ENCODE measurements at places on chromosomes 5 and 9. TPM values are rescaled to one million over a fixed set of nuclear protein-coding genes. Genes with fewer than 3 reads are reported as not detected.
A peak's percentile ranks its signal among the peaks of the same experiment; 100 is the strongest.

The OR1J2 gene
- not detected for total RNA-seq

The RNF183 gene
- not detected for total RNA-seq

The INSL6 gene
- total RNA-seq: not detected

The LCN10 gene
- 0.39 TPM for total RNA-seq

The CYLC2 gene
- not detected for total RNA-seq

The CCDC180 gene
- 0.83 TPM for total RNA-seq

The RNF208 gene
- 9.3 TPM for total RNA-seq

DNA sequence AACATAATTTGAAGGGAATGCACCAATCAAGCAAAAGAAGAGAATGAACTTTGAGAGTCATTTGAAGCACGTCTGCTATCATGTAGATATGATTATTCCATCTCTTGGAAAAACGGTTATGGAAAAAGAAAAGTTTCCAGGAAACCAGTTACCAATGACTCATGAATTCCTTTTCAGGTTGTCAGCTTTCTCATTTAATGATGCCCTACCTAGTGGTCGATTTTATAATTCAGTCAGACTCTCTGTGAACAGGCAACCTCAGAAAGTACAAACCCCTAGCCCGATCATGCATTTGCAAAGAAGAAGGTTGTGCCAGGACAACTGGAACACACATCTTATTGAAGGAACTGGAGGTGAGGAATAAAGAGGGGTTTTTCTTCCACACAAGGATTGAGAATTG lies 355.1 kb upstream of the GRIA1 start:
- no peaks in the 10 kb centered on the region for H3K4me1 ChIP-seq
- no peak for DNase-seq
- no peaks in the 10 kb centered on the region for H3K27me3 ChIP-seq
- no peak overlapping the region for H3K4me3 ChIP-seq
- no peaks in the 10 kb centered on the region for H3K36me3 ChIP-seq

GRCh38 chr5:107383414-107383813 lies 287.3 kb downstream of the EFNA5 start:
- no peaks in the 10 kb centered on the region for H3K36me3 ChIP-seq
- peaks cover 13% of the 10 kb centered on the region for H3K4me1 ChIP-seq
- no peak for DNase-seq
- no peak overlapping the region for H3K4me3 ChIP-seq
- no peak overlapping the region for H3K27ac ChIP-seq

DNA sequence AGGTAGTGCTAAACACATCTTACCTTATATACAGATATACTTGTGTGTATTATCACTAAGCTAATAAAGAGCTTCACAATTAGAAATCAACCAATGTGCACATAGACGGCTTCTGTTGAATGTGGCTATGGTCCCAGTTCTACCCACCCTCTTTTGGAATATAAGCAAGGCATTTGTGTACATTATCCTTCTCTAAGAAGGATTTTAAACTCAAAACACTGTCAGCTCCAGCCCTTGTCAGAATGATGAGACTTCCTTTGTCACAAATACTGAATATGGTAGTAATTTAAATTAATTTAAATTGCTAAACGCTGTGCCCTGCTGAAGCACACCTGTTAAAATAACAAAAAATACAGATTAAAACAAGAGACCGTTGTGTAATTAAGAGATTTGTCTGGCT lies 107.9 kb upstream of the GRAMD2B start:
- H3K4me3 ChIP-seq: no peak overlapping the region
- no peaks in the 10 kb centered on the region for H3K4me1 ChIP-seq
- no peak for DNase-seq
- peaks cover 11% of the 10 kb centered on the region for H3K27me3 ChIP-seq
- H3K36me3 ChIP-seq: no peaks in the 10 kb centered on the region

DNA sequence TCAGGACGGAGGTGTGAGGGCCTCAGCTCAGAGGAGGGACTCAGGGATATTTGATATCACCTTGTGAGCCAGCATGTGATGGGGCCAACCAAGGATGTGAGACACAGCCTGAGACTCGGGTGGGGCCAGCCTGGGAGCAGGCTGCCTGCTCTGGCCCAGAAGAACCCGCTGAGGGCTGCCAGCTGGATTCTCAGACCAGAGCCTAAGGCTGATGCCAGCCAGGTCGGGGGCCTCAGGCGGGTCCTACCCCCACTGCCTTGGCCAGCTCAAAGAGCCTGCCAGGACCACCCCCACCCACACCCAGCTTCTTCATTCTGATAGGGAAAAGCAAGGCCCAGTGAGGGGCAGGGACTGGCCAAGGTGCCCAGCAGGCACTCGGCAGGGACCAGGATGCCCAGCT lies 20.3 kb upstream of the DUSP1 start:
- H3K4me3 ChIP-seq: no peak overlapping the region
- DNase-seq: no peak
- no peaks in the 10 kb centered on the region for H3K4me1 ChIP-seq

DNA sequence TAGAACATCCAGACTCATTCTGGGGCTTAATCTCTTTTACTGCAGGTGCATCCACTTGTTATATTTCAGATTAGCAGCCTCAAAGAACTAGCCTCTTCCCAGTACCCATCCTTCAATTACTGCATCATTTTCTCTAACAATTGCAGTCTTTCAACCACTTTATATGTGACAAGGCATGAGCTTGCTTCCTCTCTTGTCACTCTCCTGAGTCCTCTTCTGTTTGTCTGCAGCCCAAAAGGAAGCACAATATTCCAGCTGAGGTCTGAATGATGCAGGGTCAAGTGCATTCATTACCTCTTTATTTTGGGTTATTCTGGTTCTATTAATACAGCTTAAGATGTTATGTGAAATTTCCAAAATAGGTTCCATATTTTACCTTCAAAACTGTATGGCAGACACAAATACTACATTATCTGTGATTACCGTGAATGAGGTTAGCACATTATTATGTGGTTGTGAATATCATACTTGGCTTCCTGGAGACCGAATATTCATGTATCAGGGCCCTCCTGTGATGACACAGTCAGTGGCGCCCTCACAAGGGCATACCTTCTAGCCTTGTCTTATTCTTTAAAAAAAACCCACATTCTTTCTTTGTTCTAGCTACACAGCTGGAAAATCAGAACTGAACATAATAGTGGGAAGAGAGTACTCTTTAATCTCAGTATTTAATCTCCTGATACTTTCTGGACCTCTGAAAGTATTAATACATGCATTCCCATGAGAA lies 323.8 kb downstream of the PDE4D start:
- H3K27ac ChIP-seq: no peak overlapping the region
- peaks cover 2% of the 10 kb centered on the region for H3K36me3 ChIP-seq
- DNase-seq: no peak
- H3K27me3 ChIP-seq: peaks cover 4% of the 10 kb centered on the region

DNA sequence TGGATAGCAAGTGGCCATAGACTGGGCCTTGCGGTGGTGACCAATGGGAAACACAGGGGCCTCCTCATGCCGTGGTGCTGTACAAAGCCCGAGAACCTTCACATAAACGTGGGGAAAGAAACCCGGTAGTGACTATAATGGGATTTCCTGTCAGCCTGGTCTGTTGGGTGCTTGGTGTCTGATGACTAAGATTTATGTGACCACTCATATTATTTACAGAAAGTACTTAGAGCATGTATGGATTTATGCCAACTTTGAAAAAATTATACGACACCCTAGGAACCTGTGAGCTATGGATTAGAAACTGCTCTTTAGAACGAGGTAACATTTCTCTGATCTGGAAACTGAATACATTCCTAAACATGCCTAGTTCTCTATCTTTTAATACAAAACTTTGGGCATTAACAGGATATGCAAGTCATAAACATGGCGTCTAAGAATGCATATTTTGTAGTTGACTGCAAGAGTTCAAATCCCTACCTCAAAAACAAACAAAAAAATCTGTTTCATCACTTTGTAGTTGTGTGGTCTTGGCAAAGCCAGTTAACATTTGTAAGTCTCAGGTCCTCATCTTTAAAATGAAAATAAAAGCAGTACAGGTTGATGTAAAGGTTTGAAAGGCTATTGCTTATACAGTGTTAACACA lies 85.4 kb downstream of the TMEM167A start:
- H3K36me3 ChIP-seq: no peaks in the 10 kb centered on the region
- no peaks in the 10 kb centered on the region for H3K4me1 ChIP-seq
- H3K27me3 ChIP-seq: peaks cover 3% of the 10 kb centered on the region
- DNase-seq: no peak

DNA sequence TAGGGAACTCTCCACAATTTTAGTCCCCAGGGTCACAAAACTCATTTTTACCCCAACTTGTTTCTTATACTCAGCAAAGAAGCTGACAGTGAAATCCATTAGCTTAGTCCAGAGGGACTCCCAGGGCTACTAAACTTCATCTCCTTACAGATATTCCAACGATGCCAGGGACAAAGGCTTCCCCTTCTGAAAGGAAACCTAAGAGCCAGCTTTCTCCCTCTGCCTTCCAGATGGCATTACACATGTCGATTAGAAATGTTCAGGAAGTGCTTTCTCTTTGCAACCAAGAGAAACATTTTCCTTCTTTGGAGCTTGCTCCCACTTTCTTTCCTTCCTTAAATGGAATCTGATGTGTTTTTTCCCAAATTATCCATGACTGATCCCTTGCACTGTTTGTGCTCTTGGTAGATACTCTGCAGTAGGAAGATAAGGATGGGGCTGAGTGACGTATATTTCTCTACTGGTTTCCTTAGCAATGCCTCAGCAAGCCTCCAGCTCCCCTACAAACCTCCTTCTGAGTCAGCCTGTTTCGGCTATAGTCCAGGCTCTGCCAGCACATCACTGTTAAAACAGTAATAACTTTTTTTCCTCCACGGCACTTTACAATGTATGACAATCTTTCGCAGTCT lies 43.0 kb upstream of the HTR4 start:
- H3K4me1 ChIP-seq: no peaks in the 10 kb centered on the region
- H3K27me3 ChIP-seq: peaks cover 6% of the 10 kb centered on the region
- H3K36me3 ChIP-seq: no peaks in the 10 kb centered on the region
- no peak overlapping the region for H3K4me3 ChIP-seq

GRCh38 chr9:109912082-109912582 lies 132.1 kb downstream of the PALM2AKAP2 start:
- peaks cover 31% of the 10 kb centered on the region for H3K4me1 ChIP-seq
- H3K27me3 ChIP-seq: no peaks in the 10 kb centered on the region
- no peak overlapping the region for H3K4me3 ChIP-seq
- no peak overlapping the region for H3K27ac ChIP-seq

DNA sequence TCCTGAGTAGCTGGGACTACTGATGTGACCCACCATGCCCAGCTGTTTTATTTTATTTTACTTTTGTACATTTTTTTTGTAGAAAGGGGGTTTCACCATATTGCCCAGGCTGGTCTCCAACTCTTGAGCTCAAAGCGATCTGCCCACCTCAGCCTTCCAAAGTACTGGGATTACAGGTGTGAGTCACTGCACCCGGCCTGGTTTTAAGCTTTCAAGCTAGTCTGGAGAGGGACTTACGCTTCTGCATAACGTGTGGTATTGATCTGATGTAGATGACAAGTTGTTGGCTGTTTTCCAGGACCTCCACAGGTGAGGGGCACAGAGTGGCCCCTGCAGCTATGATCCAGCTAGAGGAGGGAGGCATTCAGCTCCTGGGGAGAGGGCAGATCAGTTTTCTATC lies 6.8 kb upstream of the CCL21 start:
- no peaks in the 10 kb centered on the region for H3K36me3 ChIP-seq
- peaks cover 15% of the 10 kb centered on the region for H3K27me3 ChIP-seq
- no peak overlapping the region for H3K27ac ChIP-seq
- no peak overlapping the region for H3K4me3 ChIP-seq
- DNase-seq: no peak

DNA sequence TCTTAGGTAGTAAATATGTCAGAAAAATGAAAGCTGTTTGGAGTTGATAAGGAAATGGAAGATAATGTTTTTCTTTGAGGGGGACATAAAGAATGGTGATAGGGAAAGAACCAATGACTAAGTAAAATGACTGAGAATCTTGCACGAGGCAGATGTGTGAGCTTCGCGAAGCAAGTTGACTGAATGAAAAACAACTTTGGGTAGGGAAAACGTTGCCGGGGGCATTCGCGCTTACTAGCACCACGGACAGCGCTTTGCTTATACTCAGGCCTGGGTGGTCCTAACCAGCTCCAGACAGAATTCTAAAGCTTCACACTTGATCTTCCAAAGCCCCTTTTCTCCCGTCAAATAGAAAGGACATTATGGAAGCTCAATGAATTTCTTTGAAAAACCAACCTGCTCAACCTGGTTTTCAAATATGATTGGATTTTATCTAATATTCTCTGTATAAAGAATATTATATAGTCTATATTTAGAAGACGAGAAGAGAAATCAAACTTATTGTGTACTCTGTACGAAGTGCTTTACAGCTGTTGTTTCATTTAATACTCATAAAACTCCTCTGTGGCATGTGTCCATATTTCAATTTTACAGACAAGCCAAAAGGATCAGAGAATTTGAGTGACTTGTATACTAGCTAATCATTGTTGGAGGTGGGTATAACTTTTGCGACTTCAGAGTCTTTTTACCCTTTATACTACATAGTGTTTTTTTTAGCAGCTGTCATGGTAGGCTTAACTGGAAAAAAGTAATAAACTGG lies 1.9 kb upstream of the CDKN2B start:
- no peak overlapping the region for H3K4me3 ChIP-seq
- DNase-seq: no peak
- H3K36me3 ChIP-seq: peaks cover 2% of the 10 kb centered on the region
- no peak overlapping the region for H3K27ac ChIP-seq
- peaks cover 21% of the 10 kb centered on the region for H3K4me1 ChIP-seq

- no peaks in the 10 kb centered on the region for H3K4me1 ChIP-seq
- no peak overlapping the region for H3K4me3 ChIP-seq
- H3K27me3 ChIP-seq: peaks cover 3% of the 10 kb centered on the region
- H3K27ac ChIP-seq: no peak overlapping the region
- H3K36me3 ChIP-seq: no peaks in the 10 kb centered on the region
- no peak for DNase-seq
Measured at GRCh38 chr5:6135977-6136376, 242.4 kb downstream of the MED10 start.

- no peak overlapping the region for H3K4me3 ChIP-seq
- H3K27me3 ChIP-seq: no peaks in the 10 kb centered on the region
- no peak overlapping the region for H3K27ac ChIP-seq
- H3K36me3 ChIP-seq: no peaks in the 10 kb centered on the region
- no peak for DNase-seq
Measured at GRCh38 chr9:79233542-79233941, 338.2 kb upstream of the TLE4 start.

DNA sequence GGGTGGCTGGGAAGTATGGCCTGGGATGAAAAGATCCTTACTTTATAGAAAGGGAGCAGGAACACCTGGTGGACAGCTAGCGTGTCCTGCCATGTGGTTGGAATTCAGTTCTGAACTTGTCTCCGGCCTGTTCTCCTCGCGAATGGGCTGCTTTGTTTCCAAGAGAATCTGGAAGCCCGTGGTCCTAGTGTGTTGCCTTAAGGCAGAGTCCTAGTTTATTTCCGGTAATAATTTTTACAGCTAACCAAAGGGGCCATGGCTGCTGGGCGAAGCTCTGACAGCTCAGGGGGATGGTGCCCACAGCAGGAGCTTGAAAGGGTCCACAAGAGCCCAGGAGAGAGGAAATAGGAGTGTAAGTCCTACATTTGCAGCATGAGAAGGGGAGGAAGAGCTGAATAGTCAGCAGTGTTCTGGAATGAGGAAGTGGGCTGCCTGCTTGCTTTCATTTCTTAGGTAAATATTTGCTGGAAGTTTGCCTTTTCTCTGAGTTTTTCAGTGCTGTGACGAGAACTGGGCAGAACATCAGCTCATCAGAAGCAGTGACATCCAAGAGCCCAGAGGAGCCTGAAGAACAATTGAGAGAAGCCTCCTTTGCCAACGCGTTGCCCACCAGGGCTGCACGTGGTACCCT lies 13.1 kb upstream of the IGFBPL1 start:
- DNase-seq: no peak
- H3K4me1 ChIP-seq: no peaks in the 10 kb centered on the region

- peaks cover 39% of the 10 kb centered on the region for H3K36me3 ChIP-seq
- H3K4me1 ChIP-seq: peaks cover 16% of the 10 kb centered on the region
- DNase-seq: no peak
- peak overlapping the region; percentile 57 for H3K27ac ChIP-seq
- H3K27me3 ChIP-seq: no peaks in the 10 kb centered on the region
- no peak overlapping the region for H3K4me3 ChIP-seq
Measured at GRCh38 chr9:130095872-130096271, 42.2 kb downstream of the GPR107 start.

Data from activated T-helper 1 cell treated with anti-CD3 and anti-CD28 coated beads, Interleukin-12 subunit alpha, Interleukin-12 subunit beta, Interleukin-2, Interleukin-4 antibody, amounts not matched to agents 30 ng/mL and 10 ng/mL and 1 ng/mL, durations not matched to agents 14 hours and 24 hours and 36 hours (primary cell).